KBM-7 (cell line): ENCODE measurements at places on chromosomes 7 and 10.
A peak's percentile ranks its signal among the peaks of the same experiment; 100 is the strongest.

DNA sequence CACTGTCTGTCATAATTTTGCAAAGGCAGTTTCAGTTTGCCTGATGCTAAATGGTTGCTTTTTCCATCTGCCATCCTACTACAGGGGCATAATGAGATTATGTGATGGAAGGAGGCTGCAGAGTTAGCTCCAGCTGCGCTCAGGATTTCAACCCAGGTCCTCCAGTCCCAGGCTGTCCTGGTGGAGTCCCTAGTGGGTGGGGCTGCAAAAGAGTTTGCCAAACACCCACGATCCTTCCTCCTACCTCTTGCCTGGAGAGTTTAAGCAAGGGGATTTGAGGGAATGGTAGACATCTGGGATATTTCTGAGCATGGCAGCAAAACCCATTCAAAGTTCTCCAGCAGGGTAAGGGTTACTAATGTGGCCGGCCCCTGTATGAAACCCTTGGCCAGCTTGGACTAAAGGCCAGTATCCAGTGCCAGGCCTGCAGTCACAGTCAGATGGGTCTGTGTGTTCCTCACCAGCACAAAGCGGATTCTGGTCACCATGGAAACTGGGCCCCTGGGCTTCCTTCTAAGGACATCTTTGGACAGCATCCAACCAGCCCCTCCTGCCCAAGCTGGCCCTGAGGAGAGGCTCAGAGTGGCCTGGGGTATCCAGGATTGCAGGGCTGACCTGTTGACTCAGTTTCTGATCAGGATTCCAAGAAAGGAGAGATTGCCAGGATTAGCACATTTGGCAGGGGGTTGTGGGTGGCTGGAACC, 42.7 kb upstream of the CHST3 start:
- no peak for DNase-seq

DNA sequence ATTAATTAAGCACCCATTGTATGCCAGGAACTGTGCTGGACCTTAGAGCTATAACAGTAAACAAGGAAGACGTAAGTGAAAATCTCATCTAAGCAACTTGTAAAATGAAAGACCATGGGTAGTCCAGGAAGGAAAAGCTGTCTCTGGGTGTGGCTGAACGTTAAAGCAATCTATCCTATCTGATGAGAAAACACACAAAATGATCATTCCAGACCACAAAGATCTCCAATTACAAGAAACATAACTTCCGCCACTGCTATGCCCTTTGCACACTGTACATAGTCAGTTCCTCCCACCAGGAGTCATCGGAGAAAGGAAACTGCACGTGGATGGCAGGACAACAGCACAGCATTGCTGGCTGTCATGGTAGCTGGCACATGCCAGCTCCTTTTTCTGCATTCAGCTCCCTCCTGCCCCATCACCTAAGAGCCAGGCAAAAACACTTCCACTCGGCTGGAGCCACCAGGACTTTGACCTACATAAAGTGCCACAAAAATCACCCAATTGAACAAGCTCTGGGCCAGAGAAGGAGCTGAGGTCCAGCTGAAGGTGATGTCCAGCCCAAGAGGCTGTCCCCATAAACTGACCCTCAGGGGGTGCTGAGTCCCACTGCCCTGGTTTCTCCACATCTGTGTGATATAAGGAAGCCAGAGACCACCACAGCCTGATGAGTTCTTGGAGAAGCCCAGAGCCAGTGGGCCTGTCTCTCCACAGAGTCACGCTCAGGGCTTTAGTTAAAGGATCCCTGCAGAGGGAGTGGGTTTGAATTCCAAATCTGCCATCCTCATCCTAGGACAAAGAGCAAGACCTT, 56.4 kb downstream of the STEAP1B start:
- peak; percentile 76 for DNase-seq

- no peak for DNase-seq
These were observed 112.7 kb downstream of the MPP7 start for GRCh38 chr10:28190196-28190595.

GRCh38 chr10:13681960-13682359, 95.2 kb downstream of the PRPF18 start:
- DNase-seq: no peak

DNA sequence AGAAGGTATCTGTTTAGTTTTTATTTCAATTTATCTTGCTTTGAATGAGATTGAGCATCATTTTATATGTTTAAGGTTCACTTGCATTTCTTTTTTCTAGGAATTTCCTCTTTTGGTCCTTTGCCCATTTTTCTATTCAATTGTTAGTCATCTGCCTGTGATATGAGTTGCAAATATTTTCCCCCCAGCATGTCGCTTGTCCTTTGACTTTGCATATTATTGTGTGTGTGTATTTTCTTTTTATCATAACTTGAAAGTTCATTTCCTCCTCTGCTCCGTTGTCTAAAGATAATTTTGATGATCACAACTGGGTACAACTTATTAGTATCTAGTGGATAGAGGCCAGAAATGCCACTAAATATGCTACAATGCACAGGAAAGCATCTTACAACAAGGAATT, 132.7 kb upstream of the MDFIC start:
- no peak for DNase-seq

DNA sequence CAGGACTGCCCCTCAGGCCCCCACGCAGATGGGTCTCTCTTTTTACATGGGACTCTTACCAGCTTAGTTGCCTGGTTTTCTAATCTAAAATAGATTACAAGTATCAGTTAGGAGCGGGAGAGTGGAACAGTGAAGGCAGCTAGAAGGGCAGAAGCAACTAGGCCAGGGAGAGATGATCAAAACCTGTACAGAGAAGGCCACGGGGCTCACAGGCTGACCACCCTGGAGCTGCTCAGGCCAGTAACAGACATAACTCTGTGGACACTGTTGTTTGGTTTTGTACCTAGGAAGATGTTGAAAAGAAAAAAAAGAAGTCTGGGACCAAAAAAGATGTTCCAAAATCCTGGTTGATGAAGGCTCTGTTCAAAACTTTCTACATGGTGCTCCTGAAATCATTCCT, 16.5 kb downstream of the ABCC2 start:
- DNase-seq: no peak

DNA sequence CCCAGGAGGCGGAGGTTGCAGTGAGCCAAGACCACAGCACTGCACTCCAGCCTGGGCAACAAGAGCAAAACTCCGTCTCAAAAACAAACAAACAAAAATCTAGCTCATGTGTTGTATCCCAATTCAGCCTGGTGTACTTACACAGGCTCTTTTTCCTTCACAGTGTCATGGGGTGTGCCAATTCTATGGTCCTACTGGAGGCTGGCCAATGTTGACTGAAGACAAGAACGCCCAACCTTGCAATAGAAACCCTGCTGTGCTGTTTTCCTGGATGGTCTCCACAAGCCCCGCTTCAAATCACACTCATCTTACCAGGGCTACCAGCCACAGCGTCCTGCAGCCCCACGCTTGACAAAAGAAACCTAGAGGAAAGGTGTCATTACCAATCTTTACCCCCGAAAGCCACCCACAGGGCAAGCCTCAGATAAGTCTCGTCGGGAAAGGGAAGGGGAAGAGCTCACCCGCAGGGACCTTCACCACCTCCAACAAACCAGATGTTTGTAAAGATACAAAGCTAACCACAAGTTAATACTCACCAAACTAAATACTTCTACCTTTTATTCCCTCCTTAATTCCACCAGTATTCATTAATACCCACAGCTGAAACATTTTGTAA, 64.8 kb downstream of the TNS3 start:
- peak; percentile 54 for DNase-seq

GRCh38 chr7:72098807-72099580, 313.1 kb downstream of the CALN1 start:
- DNase-seq: no peak

GRCh38 chr7:44373418-44373740, 48.0 kb upstream of the CAMK2B start:
- no peak for DNase-seq

GRCh38 chr7:46157931-46158330, 236.9 kb upstream of the IGFBP3 start:
- no peak for DNase-seq

DNA sequence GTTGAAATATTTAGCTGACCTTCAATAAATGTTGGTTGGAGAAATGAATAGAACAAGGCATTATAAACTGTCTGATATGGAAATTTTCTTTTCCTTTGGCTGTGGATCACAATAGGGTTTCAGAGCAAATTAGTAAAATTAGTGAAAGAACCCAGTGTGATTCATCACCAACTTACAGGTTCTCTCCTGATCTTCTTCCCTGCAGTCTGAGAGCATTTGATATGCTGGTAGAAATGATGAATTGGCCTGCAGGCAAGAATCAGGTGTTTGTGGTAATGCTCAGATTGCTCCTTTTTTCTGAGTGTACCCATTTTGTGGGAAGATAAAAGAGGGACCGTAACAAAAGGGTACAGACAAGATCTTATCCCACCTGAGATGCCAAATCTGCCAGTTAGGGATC, 51.9 kb downstream of the BTAF1 start:
- no peak for DNase-seq

DNA sequence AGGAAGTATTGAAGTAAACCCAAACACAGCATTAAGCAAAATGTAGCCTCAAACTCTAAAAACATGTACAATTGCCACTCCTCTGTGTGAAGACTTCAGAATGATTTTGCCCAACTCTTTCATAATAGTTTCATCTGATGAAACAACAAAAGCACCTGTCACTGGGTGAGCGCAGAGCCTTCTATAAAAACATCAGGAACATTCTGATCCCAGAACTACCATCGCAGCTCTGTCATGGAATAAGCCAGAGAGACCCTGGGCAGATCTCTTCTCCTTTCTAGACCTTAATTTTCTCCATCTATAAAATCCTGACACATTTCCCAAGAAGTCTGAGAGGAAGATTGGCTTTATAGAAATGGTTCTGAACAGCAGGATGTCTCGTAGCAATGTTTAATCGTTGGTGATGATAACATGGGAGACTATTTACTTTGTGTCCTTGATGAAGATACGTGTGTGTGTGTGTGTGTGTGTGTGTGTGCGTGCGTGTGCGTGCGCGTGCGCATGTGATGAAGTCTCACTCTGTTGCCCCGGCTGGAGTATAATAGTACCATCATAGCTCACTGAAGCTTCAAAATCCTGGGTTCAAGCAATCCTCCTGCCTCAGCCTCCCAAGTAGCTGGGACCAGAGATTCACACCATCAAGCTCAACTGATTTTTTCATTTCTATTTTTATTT, 198.0 kb downstream of the KIAA1217 start:
- DNase-seq: no peak

DNA sequence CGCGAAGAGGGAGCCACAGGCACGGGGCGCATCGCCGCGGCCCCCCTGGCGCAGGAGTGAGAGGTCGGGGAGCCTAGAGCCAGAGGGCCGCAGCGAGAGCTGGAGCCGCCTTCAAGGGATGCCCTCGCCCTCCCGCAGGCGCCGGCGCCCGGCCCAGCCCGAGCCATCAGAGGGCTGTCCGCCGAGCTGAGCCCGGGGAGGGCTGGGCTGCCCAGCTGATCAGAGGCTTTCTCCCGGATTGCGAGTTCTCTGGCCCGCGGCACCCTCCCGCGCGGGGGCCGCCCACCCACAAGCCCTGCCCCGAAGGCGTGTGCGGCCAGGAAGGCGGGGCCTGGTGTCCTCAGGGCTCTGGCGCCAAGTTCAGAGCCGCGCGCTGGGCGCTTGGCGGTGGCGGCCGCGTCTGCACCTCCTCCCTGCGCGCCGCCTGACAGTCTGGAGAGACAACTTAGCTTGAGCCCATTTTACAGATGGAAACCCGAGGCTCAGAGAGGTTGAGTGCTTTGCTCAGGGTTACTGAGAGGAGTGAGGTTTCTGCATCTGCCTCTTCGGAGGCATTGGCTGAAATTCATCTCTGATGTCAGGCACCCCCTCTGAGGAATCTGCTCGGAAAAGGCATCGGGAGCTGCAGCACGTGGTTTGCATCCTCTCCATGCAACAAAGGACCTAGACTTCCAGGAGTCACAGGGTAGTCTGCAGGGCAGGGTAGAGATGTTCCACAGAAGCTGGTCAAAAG, 3.8 kb upstream of the ANTXRL start:
- peak; percentile 60 for DNase-seq

DNA sequence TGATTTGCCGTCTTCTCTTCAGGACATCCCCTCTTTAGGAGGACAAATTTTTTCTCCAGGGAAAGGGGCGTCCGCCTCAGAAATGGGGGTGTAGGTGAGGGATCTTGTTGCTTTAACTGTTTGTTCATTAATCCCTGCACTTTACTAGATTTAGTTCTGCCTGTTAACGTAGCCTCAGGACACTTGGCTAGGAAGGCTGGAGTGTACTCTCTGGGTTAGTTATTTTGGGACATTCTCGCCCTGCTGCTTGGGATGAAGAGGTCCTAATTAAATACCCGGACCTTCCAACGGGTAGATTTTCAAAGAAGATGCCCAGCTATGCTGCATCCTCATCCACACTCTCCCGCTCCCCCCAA, 552 bp upstream of the ZNF365 start:
- no peak for DNase-seq

- no peak for DNase-seq
These were observed 250.9 kb upstream of the DKK1 start for GRCh38 chr10:52063159-52063558.

DNA sequence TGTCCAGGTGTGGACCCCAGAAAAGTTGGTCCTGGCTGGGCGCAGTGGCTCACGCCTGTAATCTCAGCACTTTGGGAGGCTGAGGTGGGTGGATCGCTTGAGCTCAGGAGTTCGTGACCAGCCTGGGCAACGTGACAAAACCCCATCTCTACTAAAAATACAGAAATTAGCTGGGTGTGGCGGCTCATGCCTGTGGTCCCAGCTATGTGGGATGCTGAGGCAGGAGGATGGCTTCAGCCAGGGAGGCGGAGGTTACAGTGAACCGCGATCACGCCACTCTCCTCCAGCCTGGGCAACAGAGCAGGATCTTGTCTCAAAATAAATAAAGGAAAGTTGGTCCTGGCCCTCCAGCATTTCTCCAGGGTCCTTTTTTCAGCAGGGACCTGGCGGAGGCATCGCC, 1.4 kb downstream of the NUDT1 start:
- DNase-seq: no peak

- DNase-seq: no peak
These were observed 7.0 kb downstream of the FBH1 start for GRCh38 chr10:5897053-5897340.

DNA sequence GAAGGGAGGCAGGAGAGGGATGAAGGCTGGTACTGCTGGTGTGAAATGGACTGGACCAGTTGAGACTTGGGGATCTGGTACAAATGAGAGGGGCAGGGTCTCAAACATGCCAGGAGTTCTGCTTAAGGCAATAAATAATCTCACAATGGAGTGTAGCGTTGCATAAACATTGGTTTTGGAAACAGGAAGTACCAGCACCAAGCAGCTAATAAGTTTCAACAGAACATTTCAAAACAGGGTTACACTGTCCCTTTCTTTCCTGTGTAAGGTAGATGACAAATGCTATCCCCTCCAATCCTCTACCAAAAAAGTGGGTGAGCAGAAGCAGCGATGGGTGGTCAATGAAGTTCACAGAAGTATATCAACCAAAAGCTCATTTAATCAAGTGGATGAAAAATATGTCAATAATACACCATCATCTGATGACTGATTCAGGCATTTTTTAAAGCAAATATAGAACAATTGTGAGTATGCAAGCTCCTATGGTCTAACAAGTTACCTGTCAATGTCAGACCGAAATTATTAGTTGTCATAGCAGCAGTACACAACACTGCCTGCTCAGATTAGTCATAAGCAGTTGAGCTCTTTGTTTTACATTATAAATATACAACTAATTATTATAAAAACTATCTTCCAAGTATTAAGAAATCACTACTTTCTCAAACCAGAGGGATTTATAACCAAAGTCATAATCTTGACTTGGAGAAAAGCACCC, 220.0 kb downstream of the FAM107B start:
- peak; percentile 39 for DNase-seq
